ENCODE measurements at places on chromosomes 3 and 15.

GRCh38 chr3:154690413-154690812 lies 260.4 kb upstream of the GPR149 start:
- no peaks in the 10 kb centered on the region for H3K27me3 ChIP-seq
- H3K36me3 ChIP-seq = no peaks in the 10 kb centered on the region
- no peak overlapping the region for H3K27ac ChIP-seq
- H3K4me3 ChIP-seq = no peak overlapping the region
- no peaks in the 10 kb centered on the region for H3K4me1 ChIP-seq

- H3K27ac ChIP-seq = no peak overlapping the region
- no peaks in the 10 kb centered on the region for H3K4me1 ChIP-seq
- H3K4me3 ChIP-seq = no peak overlapping the region
- H3K36me3 ChIP-seq = no peaks in the 10 kb centered on the region
- no peak for DNase-seq
- H3K27me3 ChIP-seq = peaks cover 6% of the 10 kb centered on the region
Observed at GRCh38 chr3:67064105-67064504, 66.0 kb downstream of the KBTBD8 start.

- H3K4me3 ChIP-seq = no peak overlapping the region
- H3K36me3 ChIP-seq = no peaks in the 10 kb centered on the region
- H3K27me3 ChIP-seq = peaks cover 9% of the 10 kb centered on the region
- H3K27ac ChIP-seq = no peak overlapping the region
- no peak for DNase-seq
Observed at GRCh38 chr3:99686469-99686868, 48.1 kb downstream of the COL8A1 start.

DNA sequence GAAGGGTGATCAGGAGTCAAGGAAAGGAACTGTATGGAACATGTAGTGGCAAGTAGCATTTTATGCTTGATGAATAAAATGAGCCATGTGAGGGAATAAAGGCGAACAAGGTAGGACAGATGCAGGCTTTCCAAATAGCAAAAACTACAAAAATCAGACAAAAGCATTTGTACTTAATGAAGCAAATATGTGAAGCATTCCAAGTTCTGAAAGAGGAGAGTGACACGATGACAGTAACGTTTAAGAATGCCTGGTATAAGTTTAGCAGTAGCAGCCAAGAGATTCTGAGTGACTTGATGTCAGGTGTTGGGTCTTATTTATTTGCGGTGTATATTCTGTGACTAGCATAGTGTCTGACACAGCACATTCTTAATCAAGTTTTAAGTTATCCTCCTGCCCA lies 408.2 kb upstream of the RASGRP1 start:
- no peak overlapping the region for H3K27ac ChIP-seq
- no peak for DNase-seq
- H3K4me1 ChIP-seq = no peaks in the 10 kb centered on the region
- no peaks in the 10 kb centered on the region for H3K36me3 ChIP-seq
- H3K4me3 ChIP-seq = no peak overlapping the region
